ENCODE measurements at places on chromosomes 7 and 10.

GRCh38 chr7:81842361-81842760, 72.5 kb upstream of the HGF start:
- no peak for DNase-seq

DNA sequence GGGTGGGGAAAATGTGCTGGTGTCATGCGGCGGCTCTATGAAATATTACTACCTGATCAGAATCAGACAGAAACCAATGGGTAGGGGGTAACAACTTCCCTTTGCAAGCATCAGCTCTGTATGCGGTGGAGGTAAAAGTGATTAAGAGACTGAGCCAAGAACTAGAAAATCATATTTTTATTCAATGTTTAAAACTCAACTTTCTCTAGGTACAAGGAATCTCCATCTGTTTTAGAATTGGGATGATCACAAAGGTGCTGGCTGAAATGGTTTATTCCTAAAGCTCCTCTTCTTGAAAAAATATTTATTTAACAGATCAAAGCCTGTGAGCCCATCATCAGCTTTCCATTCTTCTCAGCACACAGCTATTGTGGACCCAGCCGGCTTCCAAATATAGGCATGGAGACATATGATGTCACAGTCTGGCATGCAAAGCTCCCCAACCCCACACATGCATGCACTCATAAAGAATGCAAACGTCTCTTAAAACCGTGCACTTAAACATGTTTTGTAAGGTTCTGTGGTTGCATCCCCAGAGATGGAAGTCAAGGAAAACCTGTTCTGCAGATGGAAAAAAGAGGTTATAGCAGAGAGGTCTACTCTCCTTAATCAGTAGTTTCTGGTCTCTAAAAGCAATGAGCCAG, 126.0 kb downstream of the SKIDA1 start:
- peak; percentile 73 for DNase-seq

DNA sequence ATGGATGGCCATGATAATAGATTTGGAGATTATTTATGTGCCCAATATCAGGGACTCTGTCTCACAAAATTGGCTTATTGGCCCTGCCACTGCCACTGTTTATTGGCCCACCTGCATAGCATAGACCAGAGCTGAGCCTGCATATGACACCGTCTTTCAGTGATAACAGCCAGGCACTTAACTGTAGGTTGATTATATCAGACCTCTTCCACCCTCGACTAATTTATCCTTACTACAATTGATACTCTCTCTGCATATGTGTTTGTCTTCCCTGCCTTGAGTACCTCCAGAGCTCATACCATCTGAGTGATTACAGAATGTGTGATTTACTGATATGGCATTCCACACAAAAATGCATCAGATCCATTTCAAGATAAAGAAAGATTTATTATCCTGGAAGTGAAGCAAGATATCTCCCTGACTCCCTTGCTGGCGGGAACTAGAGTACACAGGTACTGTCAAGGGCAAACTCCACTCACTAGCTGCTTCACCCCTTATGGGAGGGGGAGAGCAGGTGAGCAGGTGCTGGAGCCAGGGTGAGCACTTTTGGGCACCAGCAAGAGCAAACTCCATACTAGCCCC, 13.1 kb upstream of the SAMD9L start:
- DNase-seq = no peak

DNA sequence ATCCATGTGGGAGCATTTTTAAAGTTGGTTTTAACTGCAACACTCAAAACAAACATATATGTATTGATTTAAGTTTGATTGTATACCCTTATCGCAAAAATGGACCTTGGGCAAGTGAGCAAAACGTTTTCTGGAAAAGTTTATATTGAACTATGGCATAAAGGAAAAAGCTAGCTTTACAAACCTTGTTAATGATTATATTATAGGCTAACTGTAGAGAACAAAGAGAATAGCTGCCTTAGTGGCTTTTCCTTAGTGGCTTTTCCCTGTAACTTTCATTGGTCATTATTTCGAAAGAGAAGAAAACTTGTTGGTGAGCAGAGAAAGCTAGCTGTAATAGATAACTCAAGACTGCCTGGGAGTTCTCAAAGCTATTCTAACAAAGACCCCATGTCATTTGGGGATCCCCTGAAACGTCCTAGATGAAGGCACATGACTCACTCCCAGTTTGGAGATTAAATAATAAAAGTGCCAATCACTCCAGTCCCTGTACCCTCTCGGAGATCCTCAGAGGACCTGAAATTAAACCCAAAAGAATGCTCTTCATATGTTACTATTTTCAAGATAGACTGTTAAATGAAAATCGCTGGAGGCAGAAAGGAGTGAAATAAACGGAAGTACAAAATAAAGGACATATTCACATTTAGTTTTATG, 92.1 kb downstream of the SRI start:
- DNase-seq = no peak

DNA sequence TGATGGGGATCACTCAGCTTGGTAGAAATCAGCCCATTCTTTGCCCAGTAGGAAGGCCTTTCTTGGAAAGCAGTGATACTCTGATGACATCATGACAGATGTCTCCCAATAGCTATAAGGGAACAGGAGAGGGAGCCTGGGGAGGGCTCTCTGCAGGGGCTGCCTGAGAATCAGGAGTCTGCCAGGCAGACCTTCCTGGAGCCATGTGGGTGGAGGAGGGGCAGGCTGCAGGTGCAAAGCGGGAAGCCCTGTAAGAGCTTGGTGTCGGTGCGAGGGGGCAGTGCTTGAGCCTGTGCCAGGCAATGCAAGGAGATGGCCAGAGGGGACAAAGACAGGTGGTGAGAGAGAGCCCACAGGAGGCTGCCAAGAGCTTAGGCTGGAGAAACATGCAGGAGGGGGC, 5.0 kb upstream of the TNS3 start:
- no peak for DNase-seq

DNA sequence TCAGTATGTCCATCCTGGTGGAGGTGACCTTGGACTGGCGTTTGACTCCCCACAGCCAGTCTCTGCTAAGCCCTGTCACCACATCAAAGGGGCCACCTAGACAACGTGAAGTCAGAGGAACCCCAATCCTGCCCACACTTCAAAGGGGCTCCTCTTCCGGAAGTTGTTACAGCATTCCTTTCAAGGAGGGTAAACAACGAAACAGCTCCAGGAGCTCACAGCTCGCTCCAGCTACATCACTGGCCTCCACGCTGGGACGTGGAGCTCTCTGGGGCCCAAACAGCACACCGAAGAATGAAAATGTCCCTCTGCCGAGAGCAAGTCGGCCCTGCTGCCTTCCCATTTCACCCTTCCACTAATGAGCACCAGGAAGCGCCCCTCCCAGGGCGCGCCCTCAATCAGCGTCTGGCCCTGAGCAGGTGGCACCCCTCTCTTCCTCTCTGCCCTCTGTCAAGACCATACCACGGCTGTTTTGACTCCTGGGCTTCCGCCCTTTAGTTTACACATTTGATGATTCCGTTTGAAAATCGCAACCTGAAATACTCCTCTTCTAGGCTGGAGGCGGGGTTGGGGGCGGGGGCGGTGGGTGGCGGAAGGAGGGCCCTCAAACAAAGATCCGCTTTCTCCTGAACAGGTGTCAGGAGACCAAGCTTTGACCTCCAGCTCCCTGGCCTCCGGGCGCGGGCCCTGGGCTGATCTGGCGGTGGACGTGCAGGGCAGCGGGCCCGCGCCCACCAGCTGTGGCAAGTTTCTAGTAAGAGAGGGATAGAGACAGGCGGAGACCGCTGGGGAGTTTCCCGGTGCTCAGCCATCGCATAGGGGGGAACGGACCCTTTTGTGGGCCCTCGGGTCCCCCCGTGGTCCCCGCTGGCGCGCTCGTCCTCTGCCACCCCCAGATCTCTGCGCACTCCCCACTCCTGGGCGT, 53.1 kb upstream of the KDM7A start:
- DNase-seq = no peak
